ENCODE measurements at places on chromosomes 5 and 9.

GRCh38 chr5:149153193-149153750 is 12.0 kb downstream of the ABLIM3 start:
- no peak for DNase-seq

DNA sequence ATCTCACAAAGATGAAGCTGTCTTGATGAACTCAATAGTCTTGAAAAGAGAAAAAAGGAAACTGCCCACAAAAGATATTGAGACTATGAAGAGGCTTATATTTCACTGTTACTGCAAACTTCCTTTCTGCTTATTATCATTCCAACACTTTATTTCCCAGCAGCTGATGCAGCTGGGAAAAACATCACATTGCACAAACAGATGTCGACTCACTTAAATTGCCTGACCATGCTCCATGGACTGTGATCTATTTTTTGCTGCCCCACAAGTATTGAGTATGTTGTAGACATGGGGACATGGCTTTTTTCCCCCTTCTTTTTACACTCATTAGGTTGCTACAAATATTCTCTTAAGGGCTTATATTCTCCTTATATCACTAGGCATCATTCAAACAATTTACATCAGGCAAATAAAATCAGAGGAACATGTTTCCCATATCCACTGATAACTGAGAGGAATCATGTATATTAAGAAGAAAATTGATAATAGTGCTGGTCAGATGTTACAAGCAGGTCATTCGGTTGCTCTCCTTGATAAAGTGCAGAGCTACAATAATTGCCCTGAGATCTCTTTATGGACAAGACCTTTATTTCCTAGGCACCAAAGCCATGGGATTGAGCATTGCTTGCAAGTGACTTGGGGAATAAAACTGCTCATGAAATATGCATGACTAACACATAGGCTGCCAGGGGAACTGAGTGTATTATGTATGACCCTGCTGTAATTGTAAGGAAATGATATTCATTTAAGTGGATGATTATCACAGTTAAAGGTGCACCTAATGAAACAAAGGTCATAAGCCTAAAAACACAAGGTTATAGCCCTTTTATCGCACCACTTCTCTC is 509.9 kb downstream of the ZNF608 start:
- DNase-seq: no peak

- no peak for DNase-seq
Measured at GRCh38 chr5:138520971-138521370, 22.1 kb downstream of the ETF1 start.

- DNase-seq: no peak
Measured at GRCh38 chr5:14148890-14149671, 5.9 kb downstream of the TRIO start.

GRCh38 chr9:124781967-124782660 is 5.2 kb downstream of the OLFML2A start:
- no peak for DNase-seq

DNA sequence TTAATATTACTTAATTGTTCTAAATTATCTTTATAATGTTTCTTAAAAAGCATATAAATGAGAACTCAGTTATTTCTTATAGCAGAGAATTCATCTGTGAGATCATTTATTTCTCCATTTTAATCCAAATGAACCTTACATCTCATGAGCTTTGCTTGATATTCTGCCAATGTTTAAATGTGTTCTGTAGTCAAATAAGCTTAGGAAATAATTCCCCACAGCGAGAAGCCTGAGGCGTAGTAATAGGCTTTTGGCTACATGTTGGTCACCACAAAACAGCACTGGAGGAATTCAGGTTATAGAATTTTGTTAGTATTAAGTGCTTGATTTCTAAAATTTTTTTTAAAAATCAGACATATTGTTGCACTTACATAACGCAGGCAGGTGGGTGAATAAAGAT is 585.3 kb upstream of the RORB start:
- no peak for DNase-seq

DNA sequence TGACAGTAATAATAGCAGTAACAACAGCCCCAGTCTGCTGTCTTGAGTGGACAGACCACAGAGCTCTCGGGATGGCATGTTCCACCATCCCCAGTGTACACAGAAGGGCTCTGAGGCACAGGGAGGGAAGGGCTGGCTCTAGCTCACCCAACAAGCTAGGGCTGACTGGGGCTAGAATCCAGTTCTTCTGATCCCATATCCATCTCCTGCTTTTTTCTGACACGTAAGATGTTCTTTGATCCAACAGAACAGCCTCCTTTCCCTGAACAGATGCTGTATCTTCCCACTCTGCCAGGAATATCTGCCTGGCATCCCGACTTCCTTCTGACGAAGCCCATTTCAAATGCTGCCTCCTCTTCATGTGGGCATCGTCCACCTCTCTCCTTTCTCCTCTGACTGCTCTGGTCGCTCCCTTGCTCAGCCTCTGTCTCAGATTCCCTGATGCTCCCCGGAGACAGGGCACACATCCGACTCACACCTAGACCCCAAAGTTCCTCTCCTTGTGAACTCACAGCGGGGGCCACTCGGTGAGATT is 43.6 kb upstream of the CLK4 start:
- DNase-seq: no peak

- no peak for DNase-seq
Measured at GRCh38 chr9:128863647-128864046, 18.1 kb downstream of the KYAT1 start.

- DNase-seq: no peak
Measured at GRCh38 chr5:149422366-149423048, 43.4 kb upstream of the IL17B start.

DNA sequence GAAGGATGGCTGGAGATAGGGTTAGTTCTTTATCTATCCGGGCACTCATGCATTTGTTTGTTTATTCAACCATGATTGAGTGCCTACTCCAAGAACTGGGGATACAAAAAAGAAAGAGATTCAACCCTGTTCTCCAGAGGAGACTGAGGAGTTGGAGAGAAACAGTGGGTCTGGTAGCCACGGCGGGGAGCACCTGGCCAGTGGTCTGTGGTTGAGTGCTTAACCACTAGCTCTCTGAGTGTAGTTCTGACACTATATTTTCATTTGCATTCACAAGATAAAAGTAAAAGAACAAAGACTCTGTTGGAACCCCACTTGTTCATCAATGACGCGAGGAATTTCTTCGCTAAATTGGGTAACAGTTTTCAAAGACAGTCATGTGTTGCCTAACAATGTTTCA is 295.5 kb upstream of the MSX2 start:
- DNase-seq: no peak

DNA sequence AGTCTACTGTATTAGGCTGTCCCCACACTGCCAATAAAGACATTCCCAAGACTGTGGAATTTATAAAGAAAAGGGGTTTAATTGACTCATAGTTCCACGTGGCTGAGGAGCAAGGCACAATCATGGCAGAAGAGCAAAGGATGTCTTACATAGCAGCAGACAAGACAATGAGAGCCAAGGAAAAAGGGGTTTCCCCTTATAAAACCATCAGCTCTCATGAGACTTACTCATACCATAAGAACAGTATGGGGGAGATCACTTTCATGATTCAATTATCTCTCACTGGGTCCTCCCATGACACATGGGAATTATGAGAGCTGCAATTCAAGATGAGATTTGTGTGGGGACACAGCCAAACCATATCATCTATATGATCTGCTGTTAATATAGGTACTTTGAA is 14.8 kb upstream of the FSTL4 start:
- DNase-seq: no peak

GRCh38 chr5:57862942-57863341 is 380.3 kb upstream of the ACTBL2 start:
- no peak for DNase-seq

GRCh38 chr9:111928359-111928720 is 31.7 kb downstream of the UGCG start:
- no peak for DNase-seq
